ENCODE measurements at places on chromosomes 16 and 17. TPM values are rescaled to one million over a fixed set of nuclear protein-coding genes. Genes with fewer than 3 reads are reported as not detected.

The APOH gene
- total RNA-seq: not detected

The C16orf89 gene
- not detected for total RNA-seq

The IRX3 gene
- total RNA-seq: under 0.01 TPM

The CCDC102A gene
- 15.0 TPM for total RNA-seq

The WSCD1 gene
- total RNA-seq: 63.7 TPM

The ZNF646 gene
- 9.1 TPM for total RNA-seq

The TMEM114 gene
- not detected for total RNA-seq

The NOD2 gene
- total RNA-seq: 0.30 TPM

The ACE gene
- 52.6 TPM for total RNA-seq

The NOS2 gene
- not detected for total RNA-seq

The HS3ST4 gene
- not detected for total RNA-seq

The MT1M gene
- total RNA-seq: not detected

The HS3ST6 gene
- not detected for total RNA-seq

The RDM1 gene
- total RNA-seq: not detected

The TAT gene
- total RNA-seq: not detected

The ZNF276 gene
- total RNA-seq: 22.4 TPM

The UMOD gene
- total RNA-seq: not detected

The OTOP2 gene
- total RNA-seq: not detected

The SLC22A31 gene
- 0.15 TPM for total RNA-seq

The CA5A gene
- not detected for total RNA-seq

The STX1B gene
- total RNA-seq: under 0.01 TPM

The SLC13A2 gene
- not detected for total RNA-seq

The TP53TG3C gene
- total RNA-seq: not detected

The RBFOX1 gene
- not detected for total RNA-seq

The INO80E gene
- 65.8 TPM for total RNA-seq

The PRSS53 gene
- total RNA-seq: 0.32 TPM

The PIGL gene
- 15.9 TPM for total RNA-seq

The ROGDI gene
- 10.0 TPM for total RNA-seq

The ADAP2 gene
- total RNA-seq: 0.15 TPM

Measured in epithelial cell of umbilical artery (primary cell).